ENCODE measurements at places on chromosomes 13 and 19. TPM values are rescaled to one million over a fixed set of nuclear protein-coding genes. Genes with fewer than 3 reads are reported as not detected.

- peaks cover 9% of the 10 kb centered on the region for H3K36me3 ChIP-seq
- no peak overlapping the region for H3K4me3 ChIP-seq
- H3K4me1 ChIP-seq: peaks cover 42% of the 10 kb centered on the region
- DNase-seq: no peak
- no peaks in the 10 kb centered on the region for H3K27me3 ChIP-seq
- no peak overlapping the region for H3K27ac ChIP-seq
These were observed 4.0 kb downstream of the TCF3 start for GRCh38 chr19:1648459-1648849.

- no peaks in the 10 kb centered on the region for H3K4me1 ChIP-seq
- DNase-seq: no peak
- no peak overlapping the region for H3K27ac ChIP-seq
- peaks cover 85% of the 10 kb centered on the region for H3K36me3 ChIP-seq
- H3K4me3 ChIP-seq: no peak overlapping the region
- no peaks in the 10 kb centered on the region for H3K27me3 ChIP-seq
These were observed 26.2 kb downstream of the EXOSC8 start for GRCh38 chr13:37026771-37027170.

DNA sequence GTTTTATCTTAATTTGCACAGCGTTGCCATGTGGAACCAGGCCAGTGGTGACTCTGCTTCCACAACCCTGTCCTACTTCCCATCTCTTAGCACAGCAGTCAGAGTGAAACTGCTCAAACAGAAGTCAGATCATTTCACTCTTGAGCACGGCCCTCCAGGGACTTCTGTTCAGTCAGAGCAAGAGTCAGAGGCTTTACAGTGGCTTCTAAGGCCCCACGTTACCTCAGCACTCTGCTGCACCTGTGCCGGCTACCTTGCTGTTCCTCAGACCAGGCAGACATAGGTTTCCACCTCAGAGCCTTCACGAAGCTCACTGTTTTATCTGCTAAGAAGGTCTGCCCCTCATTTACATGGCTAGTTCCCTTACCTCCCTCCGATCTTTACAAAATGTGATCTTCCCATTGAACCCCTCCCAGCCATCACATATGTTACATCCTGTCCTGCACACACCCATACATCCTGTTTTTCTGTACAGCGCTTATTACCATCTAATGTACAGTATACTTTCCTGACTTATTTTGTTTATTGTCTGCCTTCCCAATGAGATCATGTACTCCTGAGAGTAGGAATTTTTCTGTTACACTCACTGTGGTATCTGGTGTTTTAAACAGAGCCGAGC is 41.6 kb downstream of the TM9SF2 start:
- H3K27me3 ChIP-seq: no peaks in the 10 kb centered on the region
- DNase-seq: peak; percentile 50
- H3K36me3 ChIP-seq: peaks cover 83% of the 10 kb centered on the region
- H3K27ac ChIP-seq: peak overlapping the region; percentile 19
- H3K4me1 ChIP-seq: peaks cover 6% of the 10 kb centered on the region

GRCh38 chr13:71254384-71254783 is 612.6 kb downstream of the DACH1 start:
- no peak overlapping the region for H3K4me3 ChIP-seq
- no peaks in the 10 kb centered on the region for H3K36me3 ChIP-seq
- no peak overlapping the region for H3K27ac ChIP-seq
- no peak for DNase-seq

DNA sequence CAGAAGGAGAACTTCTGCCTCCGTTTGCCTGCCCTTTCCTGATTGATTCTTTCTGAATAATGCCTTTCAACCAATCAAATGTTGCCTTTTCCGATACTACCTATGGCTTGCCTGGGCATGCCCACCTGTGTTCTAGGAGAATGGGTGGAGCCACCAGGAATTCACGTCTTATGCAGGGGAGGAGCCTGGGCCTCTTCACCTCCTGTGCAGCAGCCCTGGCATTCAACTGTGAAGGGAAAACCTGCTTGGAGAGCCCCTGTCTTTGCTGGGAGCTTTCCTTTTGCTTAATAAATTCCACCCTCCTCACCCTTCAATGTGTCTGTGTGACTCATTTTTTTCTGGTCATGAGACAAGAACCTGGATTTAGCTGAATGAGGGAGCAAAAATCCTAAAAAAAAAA is 730.7 kb downstream of the UQCRFS1 start:
- H3K27me3 ChIP-seq: no peaks in the 10 kb centered on the region
- DNase-seq: no peak
- no peak overlapping the region for H3K4me3 ChIP-seq
- H3K27ac ChIP-seq: no peak overlapping the region

- no peaks in the 10 kb centered on the region for H3K36me3 ChIP-seq
- H3K4me3 ChIP-seq: no peak overlapping the region
- peak; percentile 89 for DNase-seq
These were observed 26.2 kb downstream of the OPA3 start for GRCh38 chr19:45558399-45558878.

SIGLEC8 gene
- total RNA-seq: not detected

Measured in natural killer cell (primary cell).